ENCODE measurements at places on chromosomes 1 and 21. TPM values are rescaled to one million over a fixed set of nuclear protein-coding genes. Genes with fewer than 3 reads are reported as not detected.

The SLC35E2B gene
- total RNA-seq = 30.1 TPM

The XCL2 gene
- total RNA-seq = 1.1 TPM

The PLEKHN1 gene
- total RNA-seq = 5.8 TPM

GRCh38 chr1:50703240-50703639 is 256.8 kb downstream of the FAF1 start:
- DNase-seq = no peak

DNA sequence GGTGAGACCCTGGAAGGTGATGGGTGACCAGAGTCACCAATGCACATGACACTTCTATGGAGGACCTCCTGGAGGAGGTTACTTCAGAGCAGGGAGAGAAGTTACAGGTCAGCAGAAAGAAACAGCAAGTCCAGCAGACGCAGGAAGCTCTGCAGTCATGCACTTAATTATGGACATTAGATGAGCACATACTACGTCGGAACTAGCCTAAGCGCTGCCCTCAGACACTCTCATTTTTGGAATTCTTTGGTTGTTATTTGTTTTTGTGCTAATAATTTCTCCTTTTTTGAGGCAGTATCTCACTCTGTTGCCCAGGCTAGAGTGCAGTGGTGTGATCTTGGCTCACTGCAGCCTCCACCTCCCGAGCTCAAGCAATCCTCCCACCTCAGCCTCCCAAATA is 93.3 kb upstream of the IFFO2 start:
- DNase-seq = no peak

GRCh38 chr1:8540261-8540941 is 222.5 kb downstream of the SLC45A1 start:
- DNase-seq = no peak

- DNase-seq = no peak
These were observed 131.3 kb downstream of the ZP4 start for GRCh38 chr1:237759377-237759776.

- DNase-seq = no peak
These were observed 46.2 kb upstream of the EDEM3 start for GRCh38 chr1:184800876-184801275.
